ENCODE measurements at places on chromosomes 7 and 10.

GRCh38 chr7:54343511-54343910 is 198.7 kb upstream of the VSTM2A start:
- no peak for DNase-seq

DNA sequence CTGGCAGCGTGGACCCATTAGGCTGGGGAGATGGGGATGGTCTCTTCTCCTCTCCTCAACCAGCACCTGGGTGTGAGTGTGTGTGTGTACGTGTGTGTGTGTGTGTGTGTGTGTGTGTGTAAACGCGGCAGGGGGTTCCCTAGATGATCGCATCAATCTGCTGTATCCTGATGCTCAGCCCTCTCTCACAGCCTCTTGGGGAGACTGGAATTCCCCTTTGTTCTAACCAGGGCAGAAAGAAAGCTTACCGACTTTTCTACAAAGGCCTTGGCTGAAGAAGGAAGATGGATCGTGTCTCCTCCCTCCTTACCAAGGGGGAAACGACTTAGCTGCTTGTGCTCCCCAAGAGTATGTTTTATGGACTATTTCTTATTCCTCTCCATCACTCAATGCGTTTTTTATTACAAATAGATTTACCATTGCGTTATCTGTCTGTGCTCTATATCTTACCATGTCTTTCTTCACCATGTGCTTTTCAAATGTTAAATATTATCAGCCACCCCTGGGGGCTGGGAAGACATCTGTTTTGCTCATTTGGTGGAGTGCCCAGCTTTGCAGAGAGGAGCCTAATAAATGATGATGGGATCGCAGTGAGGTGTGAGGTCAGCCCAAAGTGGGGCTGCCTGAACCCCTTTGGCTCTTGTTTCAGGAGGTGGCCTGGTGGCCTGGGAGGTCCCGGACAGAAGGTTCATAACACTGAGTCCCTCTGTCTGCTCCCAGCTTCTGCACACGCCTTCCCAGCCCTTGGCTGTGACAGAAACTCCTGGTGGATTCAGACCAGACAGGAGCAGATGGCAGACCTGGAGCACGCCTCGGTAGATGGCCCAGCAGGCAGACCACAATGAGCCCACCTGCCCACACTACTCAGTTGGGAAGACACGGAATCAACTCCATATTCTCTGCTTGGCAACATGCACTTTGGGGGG is 262.0 kb downstream of the PRPF18 start:
- DNase-seq: peak; percentile 45

GRCh38 chr10:88066876-88067275 is 203.5 kb downstream of the PTEN start:
- DNase-seq: no peak

- DNase-seq: no peak
Observed at GRCh38 chr7:130372402-130373165, 7.7 kb upstream of the CPA1 start.

- no peak for DNase-seq
Observed at GRCh38 chr10:112700215-112700671, 249.8 kb upstream of the TCF7L2 start.

- no peak for DNase-seq
Observed at GRCh38 chr7:150863946-150864345, 11.6 kb downstream of the AOC1 start.

DNA sequence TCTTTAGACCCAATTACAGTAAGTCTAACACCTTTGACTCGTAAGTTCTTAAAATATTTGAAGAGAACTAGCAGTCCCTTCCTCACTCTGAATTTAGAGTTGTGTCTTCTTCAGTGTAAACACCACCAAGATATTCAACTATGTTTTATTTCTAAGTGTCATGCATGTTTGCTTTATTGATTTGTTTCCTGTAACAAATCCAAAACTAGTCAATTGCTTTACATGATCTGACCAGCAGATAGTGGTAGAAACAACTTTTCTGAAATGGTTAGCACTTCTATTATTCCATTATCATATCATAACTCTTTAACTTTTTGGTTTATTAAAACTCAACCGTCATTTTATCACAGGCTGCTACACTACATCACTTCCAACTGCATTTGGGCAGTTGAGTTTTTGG is 90.1 kb downstream of the INHBA start:
- no peak for DNase-seq

DNA sequence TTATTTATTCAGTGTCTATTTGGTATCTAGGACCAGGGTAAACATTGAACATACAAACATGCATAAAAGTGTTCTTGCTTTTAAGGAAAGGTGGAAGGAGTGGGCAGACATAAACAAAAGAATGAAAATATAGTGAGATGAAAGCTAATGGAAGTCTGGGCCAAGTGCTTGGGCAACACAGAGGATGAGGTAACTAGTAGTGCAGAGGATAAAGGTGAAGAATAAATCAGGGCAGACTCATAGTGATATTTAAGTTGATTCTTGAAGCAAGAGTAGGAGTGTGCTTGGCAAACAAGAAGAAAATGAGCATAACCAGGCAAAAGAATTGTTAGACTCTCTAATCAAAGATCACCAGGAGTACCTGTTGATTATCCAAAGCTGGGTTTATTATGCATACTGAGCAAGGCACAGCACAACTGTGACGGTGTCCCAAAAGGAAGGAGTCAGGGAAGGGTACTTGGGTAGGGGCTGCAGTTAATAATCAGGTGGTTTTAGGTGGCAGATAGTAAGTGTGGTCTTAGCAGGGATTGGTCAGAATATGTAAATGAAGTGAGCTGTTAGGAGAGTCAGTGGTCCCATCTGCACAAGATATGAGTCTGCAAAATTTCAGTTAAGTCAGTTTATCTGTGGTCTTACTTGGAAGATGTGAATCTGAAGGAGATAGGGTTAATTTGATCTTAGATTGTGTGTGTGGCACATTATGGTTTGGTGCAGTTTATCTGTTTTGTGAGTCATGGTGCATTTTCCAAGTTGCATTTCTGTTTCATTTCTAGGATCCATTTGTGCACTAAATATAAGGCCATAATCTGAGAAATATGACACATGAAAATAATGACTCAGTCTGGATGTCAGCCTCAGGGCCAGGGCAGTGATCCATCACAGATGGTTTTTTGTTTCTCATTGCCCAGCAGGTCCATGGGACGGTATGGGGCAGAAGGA is 30.6 kb upstream of the TAX1BP1 start:
- DNase-seq: no peak

DNA sequence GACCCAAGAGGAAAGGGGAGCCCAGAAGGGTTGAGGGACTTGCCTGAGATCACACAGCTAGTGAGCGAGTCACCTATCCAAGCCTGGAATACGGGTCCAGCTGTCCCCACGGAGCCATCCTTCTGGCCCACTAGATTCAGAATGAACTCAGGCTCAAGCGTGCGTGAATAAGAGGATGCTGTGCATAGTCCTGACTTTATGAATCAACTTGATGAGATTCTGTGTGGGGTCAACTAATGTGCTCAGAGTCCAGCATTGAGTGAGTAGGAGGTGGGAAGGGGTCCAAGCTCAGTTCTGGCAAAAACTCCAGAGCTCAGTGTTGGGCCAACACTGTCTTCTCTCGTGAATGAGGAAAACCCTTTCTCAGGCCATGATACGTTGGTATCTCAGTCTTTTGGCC is 41.4 kb downstream of the CAMK1D start:
- peak; percentile 75 for DNase-seq

GRCh38 chr10:28179006-28179742 is 123.7 kb downstream of the MPP7 start:
- peak; percentile 79 for DNase-seq

GRCh38 chr10:126846959-126847358 is 58.3 kb upstream of the DOCK1 start:
- no peak for DNase-seq

DNA sequence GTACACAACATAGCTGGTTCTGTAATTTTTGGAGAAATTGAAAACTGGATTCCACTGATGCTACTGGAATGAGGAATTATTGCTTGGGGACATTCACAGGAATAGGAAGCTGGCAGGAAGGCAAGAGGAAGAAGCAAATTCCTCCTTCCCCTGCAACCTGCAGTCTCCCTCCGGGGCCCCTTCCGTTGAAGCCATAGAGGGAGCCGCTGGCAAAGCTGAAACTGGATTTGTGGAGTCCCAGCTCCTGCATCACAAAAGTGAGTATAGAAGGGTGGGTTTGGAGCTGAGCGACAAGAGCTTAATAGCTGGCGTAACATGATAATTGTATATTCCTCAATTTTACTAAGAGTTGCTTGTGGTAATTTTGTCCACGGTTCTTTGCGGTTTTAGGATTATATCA is 190.8 kb downstream of the ADRA2A start:
- DNase-seq: no peak

- DNase-seq: no peak
Observed at GRCh38 chr7:33137103-33137502, 7.7 kb downstream of the BBS9 start.

- DNase-seq: no peak
Observed at GRCh38 chr10:124728071-124728829, 15.9 kb downstream of the FAM53B start.

DNA sequence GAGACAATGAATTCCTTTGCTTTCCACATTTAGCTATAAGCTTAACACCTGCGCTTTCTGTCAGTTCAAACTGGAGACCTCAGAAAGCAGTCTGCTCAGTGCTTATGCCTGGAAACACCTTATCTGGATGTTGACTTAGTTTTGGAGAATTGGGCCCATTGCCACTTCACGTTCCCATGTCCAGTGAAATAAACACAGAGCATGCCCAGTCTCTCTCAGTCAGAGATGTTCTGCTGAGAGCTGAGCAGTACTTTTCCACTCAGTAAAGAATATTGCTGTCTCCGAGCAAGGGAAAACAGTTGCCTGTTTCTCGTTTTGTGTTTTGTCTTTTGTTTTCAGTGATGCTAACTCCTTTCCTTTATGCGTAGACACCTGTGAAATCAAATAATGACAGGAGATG is 83.2 kb upstream of the PRR15 start:
- peak; percentile 93 for DNase-seq

DNA sequence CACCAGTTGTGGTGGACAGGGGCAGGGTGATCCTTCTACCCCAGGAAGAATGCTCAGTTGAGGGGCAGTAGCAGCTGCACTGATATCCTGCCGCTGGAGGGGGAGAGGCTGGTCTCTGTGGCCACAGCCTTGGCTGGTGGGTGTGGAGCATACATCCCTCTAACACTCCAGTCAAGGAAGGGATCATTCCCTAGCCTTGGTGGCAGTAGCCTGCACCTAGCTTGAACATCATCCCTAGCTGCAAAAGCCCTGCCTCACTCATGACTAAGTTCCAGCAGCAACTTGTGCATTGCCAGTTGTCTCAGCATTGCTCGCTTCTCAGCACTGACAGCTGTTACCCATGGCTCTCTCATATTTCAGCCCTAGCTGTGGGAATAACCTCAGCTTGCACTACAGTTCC is 688.9 kb upstream of the POT1 start:
- no peak for DNase-seq

GRCh38 chr7:12244129-12244528 is 33.0 kb downstream of the TMEM106B start:
- DNase-seq: peak; percentile 23

DNA sequence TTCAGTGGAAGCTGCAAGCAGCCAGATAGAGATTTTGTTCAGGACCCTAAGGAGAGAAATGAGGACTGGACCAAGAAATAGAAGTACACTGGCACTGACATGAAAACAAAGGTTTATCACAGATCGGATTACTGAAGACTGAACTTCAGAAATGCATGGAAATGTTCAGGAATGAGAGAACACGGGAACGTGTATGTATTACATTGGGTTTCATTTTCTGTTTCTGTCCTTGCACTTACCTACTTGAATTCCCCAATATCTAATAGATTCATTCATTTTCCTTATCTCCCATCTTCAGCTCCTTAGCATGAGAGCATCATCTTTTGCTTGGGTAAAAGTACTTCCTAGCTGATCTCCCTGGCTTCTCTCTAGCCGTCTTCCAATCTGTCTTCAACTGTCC is 114.5 kb downstream of the CACNB2 start:
- DNase-seq: no peak

DNA sequence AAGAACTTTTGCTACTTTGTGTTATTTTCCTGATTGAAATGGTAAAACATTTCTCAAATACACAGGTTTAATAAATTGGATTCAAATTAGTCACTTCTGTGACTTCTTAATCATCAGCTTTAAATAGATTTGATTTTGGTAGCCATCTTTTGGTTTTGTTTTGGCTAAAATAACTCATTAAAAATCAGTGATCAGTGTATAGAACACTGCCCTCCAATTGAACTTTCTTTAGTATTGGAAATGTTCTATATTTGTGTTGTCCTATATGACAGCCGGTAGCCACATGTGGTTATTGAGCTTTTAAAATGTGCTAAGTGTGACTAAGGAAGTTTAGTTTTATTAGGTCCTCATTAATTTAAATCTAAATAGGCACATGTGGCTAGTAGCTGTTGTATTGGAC is 50.4 kb downstream of the GLCCI1 start:
- DNase-seq: no peak

DNA sequence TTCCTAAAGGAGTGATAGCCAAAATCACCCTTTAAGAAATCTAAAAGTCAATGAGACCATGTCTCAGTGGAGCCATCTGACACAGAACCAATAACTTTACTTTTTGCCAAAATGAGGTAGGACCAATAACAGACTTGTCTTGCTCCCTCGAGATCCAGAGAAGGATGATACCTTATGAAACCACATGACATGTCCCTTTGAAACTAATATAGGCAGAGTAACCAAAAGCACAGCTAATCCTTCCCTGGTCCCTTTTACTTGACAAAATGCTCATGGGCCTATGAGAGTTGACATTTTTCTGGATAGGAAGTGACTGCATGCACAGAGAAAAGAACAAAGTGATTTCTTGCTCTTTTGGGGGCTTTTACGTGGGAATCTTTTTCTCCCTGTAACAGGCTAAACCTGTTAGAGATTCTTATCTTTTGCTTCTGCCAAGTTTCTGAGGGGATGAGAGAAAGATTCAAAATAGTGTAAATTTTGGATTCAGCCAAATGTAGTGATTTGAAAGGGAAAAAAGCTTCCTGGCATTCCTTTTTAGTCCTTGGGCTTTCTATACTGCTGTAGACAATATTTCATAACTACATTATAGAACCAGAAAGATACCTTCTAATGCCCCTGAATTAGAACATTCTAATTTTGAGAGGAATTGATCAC is 87.6 kb downstream of the ARMH3 start:
- DNase-seq: no peak

GRCh38 chr10:12400266-12400931 is 51.1 kb downstream of the CAMK1D start:
- DNase-seq: no peak

- DNase-seq: no peak
Observed at GRCh38 chr10:107834706-107835105, 670.2 kb upstream of the SORCS1 start.

GRCh38 chr10:133329491-133330202 is 7.0 kb downstream of the CALY start:
- peak; percentile 92 for DNase-seq

DNA sequence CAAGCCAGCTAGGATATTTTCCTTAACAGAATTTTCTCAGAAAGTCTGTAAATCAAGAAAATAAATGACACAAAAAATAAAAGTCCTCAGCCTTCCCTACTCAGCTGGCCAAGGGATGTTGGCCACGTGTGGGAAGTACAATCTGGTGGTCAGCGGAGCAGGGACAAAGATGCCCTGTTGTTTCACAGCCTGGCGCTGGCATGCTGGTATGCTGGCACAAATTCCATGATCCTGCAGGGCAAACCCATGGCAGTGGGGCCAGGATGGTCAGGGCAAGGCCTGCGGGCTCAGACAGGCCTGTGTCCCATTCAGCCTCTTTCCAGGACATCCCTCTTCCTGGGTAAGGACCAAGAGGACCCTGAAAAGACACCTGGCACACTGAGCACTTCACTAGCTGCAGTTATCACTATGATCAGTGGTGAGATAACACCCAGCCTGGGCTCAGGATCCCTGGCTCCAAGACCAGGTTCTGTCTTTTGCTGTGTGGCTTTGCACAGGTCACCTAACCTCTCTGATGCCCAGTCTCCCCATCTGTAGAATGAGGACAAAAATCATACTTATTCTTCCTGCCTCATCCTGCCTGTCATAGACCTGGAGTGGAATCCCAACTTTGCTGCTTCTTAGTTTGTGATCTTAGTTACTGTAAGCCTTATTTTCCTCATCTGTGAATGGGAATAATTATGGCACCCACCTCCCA is 10.8 kb upstream of the HSPA12A start:
- DNase-seq: peak; percentile 62
